ENCODE measurements at places on chromosomes 12 and 14.
A peak's percentile ranks its signal among the peaks of the same experiment; 100 is the strongest.

DNA sequence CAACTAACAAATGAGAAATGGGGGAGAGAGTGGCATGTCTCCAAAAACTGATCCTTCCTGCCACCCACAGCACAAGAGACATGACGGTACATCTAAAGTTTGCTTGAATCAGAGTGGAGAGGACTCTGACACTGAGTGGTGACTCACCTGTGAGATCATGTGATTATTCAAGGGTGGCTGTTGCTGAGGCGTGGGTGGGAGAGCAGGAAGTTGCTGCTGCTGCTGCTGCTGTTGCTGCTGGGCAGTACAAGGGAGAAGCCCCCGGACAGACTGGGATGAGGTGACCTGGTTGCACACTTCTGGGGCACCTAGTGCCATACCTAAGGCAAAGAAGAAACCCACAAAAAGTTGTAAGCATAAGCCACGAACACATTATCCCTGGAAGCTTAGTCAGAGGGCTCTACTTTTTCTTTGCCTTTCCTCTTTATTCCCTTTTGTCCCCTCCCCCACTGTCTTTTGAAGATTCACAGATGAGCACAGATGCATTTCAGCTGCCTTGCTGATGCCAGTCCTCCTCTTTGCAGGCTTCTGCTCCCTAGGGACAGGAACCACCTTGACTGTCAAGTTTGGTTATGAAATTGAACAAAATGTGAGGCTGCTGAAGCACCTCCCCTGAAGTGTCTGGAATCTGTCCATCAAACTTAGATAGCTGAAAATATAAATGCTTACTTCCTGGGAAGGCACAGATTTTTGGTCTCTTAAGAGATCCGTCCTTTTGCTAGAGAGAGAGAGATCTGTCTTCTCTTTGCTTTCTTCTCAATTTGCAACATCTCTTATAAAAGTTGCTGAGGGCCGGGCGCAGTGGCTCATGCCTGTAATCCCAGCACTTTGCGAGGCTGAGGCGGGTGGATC, 29.4 kb upstream of the STAC3 start:
- DNase-seq = peak; percentile 45

- no peak for DNase-seq
These were observed 192.8 kb downstream of the NTF3 start for GRCh38 chr12:5624486-5625272.

DNA sequence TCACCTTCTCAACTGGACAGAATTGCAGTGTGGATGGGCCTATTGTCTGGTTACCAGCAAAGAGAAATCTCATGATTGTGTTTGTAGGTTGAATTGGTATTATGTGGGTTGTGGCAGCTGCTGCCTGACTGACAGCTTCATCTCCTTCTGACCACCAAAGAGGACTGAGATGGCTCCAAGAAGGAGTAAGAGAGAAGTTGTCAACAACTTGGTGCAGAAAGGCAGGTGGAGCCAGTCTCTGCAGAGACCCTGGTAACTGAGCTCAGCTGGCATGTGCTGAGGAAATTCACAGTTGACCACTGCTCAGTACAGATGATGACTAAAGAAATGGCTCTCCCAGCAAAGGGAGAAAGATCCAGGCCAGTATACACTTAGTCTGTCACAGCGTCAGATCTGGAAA, 240.0 kb upstream of the AMIGO2 start:
- DNase-seq = no peak

- DNase-seq = no peak
These were observed 208.0 kb upstream of the DIO2 start for GRCh38 chr14:80419345-80419744.

GRCh38 chr14:99177886-99178835, 93.8 kb downstream of the BCL11B start:
- DNase-seq = no peak

DNA sequence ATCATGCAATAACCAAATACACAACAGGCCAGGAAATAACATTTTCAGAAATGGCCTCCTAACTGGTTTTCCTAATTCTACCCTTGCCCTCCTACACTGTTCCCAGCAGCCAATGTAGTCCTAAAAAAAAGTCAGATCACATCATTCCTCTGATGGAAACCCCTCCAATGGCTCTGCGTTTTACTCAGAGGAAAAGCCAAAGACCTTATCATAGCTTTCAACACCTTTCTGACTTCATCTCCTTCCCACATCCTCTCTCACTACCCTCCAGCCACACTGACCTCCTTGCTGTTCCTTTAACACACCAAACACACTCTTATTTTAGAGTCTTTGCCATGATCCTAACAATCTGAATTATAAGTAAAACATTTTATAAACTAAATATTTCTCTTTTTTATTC, 1.1 kb downstream of the MED6 start:
- DNase-seq = no peak

GRCh38 chr12:121241156-121241970, 31.4 kb downstream of the P2RX4 start:
- no peak for DNase-seq

GRCh38 chr12:88458327-88458726, 121.9 kb downstream of the KITLG start:
- no peak for DNase-seq

GRCh38 chr14:22597265-22597664, 835 bp upstream of the ABHD4 start:
- DNase-seq = no peak

- DNase-seq = no peak
These were observed 17.3 kb downstream of the KLRK1 start for GRCh38 chr12:10372559-10372958.

- no peak for DNase-seq
These were observed 9.8 kb upstream of the HRK start for GRCh38 chr12:116891019-116891418.

- DNase-seq = no peak
These were observed 11.4 kb downstream of the GNG2 start for GRCh38 chr14:51871846-51872245.

GRCh38 chr12:120951-121350, 54.4 kb downstream of the IQSEC3 start:
- no peak for DNase-seq

- DNase-seq = no peak
These were observed 22.0 kb upstream of the SNRPF start for GRCh38 chr12:95836630-95837239.

DNA sequence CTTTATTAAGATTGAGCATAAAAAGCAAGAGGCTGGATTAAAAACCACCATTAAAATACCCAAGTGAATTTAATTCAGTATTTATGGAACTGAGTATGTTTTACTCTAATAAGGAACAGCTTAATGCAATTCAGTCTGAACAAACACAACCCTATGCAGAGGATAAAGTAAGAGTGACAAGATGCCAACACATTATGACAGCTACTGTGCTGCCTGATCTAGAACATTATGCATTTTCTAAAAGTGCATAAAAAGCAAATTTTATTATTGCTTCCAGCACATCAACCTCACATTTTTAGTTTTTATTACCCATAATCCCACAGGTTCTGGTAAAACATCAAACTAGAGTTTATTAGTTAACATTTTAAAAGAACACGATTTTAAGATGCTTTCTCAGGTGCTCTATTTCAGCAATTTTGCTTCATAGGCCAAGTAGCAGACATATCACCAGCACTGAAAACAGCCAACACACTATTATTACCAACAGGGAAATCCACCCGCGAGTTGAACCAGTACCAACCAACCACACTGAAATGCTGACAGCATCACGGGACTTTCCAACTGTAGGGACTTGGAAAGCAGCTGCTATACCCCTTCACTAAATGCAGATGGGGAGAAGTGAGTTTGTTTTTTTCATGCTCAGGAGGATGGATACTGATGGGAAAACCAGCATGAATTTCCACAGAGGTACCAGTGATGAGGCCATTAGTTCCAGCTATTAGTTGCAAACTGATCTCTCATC, 372.1 kb downstream of the KCNH5 start:
- DNase-seq = no peak

DNA sequence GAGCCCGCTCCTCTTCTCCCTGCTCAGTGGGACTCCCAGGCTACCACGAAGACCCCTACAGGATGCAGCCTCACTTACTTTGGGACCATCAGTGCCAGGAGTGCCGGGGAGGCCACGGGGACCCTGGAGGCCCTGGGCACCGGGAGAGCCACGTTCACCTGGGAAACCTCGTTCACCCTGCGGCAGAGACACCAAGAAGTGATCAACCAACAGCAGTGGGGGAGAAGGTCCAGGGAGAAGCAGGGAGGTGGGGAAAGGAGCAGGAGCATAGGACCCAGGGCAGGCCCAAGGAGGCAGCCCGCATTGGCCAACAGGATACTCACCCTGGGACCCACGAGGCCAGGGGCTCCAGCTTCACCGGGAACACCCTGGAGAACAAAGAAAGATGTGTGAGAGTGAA, 19.4 kb downstream of the TMEM106C start:
- no peak for DNase-seq

DNA sequence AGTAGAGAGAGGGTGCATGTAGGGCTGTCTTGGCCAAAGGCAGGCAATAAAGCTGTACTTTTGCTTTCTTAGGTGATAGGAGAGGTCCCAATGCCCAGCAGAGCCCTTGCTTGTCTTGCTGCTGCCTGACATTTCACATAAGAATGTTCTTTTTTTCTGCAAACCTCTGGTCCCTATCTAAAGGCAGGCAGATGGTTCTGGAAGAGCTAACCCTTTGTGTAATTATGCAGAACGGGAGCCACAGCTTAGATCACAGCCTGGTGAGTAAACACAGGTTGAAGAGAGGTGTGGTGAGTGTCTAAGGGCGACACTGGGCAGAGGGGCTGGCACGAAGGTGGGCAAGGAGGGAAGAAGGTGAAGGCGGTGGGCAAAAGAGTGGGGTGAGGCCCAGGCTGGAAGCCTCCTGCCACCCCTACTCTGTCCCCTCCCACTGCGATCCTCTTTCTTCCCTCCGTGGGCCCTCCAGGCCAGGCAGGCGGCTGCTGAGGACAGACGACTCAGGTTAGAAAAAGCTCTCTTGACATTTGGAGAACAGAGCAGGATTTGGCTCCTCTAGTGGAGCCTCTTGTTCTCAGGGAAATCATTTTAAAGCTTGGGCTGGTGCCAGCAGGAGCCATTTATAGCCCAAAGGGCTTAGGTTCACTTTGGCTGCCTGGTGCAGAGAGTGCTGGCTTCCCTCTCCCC, 42.8 kb downstream of the PRMT8 start:
- no peak for DNase-seq

DNA sequence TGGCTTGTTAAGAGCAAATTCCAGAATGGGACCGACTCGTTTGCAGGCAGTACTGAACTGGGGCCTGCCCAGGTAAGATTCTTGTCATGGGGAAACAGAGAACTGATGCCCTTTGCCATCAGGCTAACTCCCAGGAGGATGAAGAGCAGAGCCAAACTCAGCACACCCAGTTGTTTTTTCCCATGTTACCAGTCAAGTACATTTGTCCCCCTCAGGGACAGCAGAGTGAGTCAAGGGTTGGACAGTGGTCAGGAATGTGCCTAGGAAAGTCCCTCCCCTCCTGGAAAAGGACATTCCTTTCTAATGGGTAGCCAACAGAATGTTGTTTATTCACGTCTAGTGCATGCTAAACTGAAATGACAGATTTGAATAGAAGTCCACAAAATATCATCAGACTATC, 1.6 kb downstream of the ART4 start:
- no peak for DNase-seq

- no peak for DNase-seq
These were observed 17.4 kb downstream of the LETMD1 start for GRCh38 chr12:51065530-51065929.

- DNase-seq = no peak
These were observed 10.4 kb downstream of the ACTN1 start for GRCh38 chr14:68968721-68969120.

GRCh38 chr14:39431416-39432178, 636 bp downstream of the FBXO33 start:
- peak; percentile 26 for DNase-seq

GRCh38 chr12:114506651-114507050, 100.7 kb upstream of the TBX5 start:
- DNase-seq = no peak

GRCh38 chr14:92945959-92946846, 23.3 kb downstream of the CHGA start:
- DNase-seq = no peak

GRCh38 chr12:78483767-78484315, 380.7 kb upstream of the SYT1 start:
- no peak for DNase-seq

- no peak for DNase-seq
These were observed 4.7 kb upstream of the EPYC start for GRCh38 chr12:91009319-91009950.

- DNase-seq = no peak
These were observed 239.7 kb downstream of the BCAT1 start for GRCh38 chr12:24709216-24709615.

DNA sequence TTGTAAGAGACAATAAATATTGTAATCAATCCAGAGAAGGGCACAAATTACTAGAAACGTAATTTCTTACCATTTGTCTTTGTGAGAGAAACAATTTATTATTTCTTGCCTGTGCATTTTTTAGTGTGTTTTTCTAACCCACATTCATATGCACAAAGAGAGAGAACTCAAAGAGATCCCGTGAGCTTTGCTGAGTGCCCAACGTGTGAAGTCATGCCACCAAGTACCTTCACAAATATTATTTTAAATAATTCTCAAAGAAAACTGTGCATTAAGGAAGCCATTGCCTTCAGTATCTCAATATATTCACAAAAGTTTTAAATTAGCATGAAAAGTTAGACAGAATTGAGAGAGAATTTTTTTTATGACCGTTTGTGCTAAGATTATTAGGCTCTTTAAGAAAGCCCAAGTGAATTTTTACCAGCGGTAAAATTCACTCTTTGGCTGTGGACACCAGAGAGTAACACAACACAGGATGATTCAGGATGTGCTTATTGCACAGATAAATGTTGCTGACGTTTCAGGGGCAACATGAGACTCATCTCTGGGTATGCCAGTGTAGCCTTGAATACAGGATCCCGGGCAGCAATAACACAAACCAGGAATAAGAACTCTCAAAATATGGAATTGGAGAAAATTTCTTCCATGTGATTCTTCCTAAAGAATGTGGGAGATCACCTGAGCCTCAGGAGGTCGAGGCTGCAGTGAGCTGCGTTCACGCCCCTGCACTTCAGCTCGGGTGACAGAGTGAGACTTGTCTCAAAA, 2.9 kb downstream of the ARHGDIB start:
- no peak for DNase-seq

- DNase-seq = no peak
These were observed 16.9 kb downstream of the BRF1 start for GRCh38 chr14:105283899-105284298.

GRCh38 chr12:131603106-131603938, 107.6 kb upstream of the SFSWAP start:
- no peak for DNase-seq

DNA sequence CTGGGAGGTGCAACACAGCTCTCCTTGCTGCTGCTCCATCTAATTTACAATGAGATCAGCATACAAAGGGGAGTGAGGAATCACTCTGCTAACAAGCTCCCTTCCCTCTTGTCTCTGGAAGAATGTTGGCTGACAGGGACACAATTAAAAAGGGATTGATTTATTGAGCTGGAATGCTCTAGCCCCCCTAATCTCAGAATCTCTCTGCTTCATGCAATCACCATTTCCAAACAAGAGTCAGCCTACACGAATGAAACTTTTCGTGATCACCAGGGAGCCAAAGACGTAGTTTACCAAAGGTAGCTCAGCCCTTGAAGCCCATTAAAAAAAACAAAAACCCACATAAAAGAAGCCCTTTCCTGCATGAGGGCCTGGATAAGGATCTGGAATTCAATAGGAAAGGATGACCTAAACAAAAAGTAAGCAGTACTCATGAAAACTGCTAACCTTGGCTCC, 223.8 kb downstream of the C12orf75 start:
- no peak for DNase-seq

- no peak for DNase-seq
These were observed 27.1 kb upstream of the MANSC4 start for GRCh38 chr12:27807063-27807703.

All from activated T-helper 1 cell treated with Interleukin-2 at 50 U/mL for 16 hours (primary cell).